Cardiac muscle cell (in vitro differentiated cells and primary cell): ENCODE measurements at places on chromosomes 12 and 14.

DNA sequence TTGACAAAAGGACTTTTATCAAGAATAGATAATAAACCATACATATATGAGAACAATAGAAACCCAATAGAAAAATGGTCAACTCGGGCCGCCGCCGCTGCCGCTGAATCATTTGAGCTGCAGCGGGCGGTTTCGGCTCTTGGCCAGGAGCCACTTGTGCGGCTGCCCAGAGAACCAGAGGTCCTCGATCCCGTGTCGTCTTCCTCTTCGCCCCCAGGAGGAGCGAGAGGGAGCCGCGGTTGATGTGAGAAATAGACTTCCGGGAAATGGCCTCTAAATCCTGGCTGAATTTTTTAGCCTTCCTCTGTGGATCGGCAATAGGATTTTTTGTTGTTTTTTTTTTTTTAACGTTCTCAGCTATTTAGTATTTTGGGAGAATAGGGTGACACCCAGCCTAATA is 44.8 kb downstream of the CPSF6 start:
- DNase-seq, result peak; percentile 86

GRCh38 chr12:131222329-131223139 is 268.8 kb downstream of the ADGRD1 start:
- DNase-seq, result peak; percentile 3

DNA sequence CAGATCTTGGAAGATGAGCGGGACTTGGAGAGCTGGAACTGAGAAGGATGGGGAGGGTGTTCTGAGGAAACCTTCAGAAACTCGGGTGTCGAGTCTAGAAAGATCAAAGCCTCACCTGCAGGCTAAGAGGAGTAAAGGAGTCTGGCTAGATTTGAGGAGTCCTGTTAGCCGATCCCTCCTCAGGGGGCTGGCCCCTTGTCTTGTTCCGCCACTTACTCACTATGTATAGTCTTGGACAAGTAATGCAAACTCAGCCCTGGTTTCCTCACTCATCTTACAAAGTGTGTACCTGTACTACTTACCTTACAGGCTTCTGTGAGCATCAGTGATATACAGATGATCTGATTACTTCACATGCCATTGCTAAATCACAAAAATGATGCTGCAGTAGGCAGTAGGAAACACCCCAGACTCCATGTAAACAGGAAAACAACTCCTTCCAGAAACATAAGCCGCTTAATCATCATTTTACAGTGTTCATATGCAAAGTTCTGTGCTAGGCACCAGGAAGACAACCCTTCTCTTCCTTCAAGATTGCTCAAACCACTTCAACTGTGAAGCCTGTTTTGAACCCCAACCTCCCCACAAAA is 2.0 kb upstream of the SPTLC2 start:
- DNase-seq, result no peak

GRCh38 chr14:37147310-37147880 is 25.0 kb downstream of the SLC25A21 start:
- peak; percentile 10 for DNase-seq

DNA sequence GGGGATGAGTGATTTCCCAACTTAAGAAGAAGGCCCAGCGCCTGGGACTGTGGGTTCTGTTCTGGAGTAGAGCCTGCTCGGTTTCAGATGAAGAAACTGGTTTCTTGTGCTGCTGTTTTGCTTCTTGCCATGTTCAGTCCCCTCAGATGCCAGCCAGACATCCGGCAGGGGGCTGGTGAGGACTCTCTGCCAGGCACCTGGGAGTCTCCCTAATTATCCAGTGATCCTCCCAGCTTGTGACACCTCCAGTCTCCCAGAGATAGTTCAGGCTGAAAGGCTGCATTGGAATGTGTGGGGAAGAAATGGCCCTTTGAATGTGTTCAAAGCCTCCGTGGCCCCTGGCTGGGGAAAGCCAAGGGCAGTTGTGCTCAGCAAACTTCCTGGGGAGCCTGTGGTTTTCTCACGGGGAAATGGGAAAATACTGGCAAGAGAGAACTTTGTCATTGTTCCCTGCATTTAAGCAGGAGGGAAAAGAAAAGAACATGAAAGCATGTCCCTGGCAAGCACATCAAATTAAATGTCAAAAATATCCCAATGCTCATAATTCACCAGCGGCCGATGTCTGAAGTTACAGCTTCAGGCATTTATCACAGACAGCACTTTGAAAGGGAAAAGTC is 8.5 kb upstream of the SERPINA12 start:
- DNase-seq, result no peak

- DNase-seq, result no peak
Measured at GRCh38 chr12:123498126-123498825, 35.2 kb downstream of the RILPL1 start.

DNA sequence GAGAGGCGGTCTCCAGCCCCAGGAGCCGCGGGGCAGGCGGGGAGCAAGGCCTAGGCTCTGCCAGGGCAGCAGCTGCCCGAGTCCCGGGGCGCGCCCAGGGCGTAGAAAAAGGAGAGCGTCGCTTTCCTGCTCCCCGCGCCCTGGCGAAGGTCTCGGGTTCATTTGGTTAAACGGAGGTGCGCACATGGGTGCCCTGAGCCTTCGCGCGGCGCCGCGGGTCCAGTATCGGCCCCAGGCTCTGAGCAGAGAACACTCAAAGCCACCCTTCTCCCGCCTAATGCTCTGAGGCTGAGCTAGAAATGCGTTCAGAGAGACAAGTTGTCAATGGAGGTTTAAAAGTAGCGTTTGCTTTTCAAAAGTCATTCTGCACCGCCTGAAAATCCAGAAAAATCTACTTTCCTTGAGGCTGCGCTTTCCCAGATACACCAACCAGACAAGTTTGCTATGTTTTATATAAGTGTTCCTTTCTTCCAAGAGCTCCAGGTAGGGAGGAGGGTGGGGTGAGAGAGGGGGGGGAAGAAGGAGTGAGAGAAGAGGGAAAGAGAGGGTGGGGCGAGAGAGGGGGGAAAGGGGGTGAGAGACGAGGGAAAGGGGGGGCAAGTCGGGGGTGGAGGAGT is 1.5 kb downstream of the TMEM132C start:
- DNase-seq, result no peak

DNA sequence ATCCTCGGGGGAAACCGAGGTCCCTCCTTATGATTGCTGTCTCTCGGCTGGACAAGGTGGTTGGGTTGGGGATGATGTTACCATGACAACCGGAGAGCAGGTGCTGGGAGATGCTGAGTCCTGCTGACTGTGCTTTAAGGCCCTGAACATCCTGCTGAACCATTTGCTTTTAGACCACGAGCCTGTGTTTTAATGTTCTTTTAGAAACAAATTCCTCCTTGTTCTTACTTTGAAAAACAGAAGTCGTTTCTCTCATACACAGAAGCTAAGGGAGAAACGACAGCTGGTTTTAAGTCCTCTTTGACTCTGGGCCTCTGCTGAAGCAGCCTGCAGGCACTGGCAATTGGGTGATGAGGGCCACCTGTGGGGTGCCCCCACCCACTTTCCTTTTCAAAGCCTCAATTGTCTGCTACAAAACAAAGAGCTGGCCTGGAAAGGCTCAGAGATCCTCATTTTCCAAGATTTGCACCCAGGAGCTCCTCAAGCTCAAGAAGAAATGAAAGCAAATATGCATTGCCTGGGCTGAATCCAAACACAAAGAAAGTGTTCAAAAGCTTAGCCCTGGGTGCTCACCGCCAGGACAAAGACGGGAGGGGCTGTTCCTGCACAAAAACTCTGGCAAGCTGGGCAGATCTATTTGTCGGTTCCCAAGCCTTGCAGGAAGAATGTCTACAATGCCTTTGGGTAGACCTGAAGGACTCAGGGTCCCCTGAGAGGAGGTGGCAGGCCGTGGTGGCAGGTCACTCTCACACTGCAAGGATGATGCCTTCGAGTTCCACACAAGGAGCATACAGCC is 90.0 kb upstream of the CLMN start:
- DNase-seq, result no peak

DNA sequence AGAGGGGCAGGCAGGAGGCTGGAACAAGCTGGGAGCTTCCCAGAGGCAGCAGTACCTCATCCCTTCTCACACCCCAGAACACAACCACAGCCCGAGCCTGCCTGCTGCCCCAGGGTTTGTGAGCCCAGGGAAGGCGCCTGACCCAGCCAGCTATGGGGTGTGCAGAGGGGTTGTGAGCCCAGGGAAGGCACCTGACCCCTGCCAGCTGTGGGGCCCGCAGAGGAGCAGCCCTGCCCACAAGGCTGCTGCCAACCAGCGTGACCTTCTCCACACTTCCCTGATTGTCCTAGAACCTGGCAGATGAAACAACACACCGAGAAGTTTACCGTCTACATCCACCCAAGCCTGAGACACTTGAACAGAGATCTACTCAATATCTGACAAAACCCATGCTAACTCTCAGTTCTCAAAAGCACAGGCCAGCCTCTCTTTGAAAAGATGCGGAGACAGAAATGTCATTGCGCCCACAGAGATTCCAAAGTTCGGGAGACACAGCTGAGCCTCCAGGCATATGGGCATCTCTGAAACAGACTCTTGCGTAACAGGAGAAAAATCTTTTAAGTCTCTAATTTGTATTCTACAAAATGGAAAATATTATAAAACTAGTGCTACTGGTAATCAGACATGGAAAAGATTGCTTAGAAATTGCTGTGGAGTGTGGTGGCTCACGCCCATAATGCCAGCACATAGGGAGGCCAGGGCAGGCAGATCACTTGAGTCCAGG is 47.3 kb downstream of the SFSWAP start:
- DNase-seq, result no peak

DNA sequence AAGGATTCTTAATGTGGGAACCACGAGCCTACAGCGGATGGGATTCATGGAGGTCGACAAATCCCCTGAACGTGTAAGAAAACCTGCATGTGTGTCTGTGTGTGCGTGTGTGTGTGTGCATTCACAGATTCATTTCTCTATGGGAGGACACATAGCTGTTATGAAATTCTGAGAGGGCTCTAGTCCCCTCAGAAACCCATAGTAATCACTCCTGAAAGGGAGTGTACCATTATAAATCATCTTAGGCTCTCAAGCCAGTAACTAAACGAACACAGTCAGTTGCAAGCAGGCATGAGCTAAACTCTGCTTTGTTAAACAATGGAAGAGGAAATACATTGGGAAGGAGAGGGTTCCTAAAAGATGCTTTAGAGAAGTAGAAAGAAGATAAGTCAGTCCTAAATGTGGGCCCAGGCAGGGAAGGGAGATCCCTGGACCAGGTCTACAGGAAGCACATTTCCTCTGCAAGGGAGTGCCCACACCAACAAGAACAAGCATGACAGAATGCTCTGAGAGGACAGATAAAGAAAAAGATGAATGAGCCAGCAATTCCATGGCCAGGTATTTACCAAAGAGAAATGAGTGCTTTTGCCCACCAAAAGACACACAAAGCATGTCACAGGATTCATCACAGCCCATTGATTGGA is 91.3 kb downstream of the ITPR2 start:
- DNase-seq, result no peak

DNA sequence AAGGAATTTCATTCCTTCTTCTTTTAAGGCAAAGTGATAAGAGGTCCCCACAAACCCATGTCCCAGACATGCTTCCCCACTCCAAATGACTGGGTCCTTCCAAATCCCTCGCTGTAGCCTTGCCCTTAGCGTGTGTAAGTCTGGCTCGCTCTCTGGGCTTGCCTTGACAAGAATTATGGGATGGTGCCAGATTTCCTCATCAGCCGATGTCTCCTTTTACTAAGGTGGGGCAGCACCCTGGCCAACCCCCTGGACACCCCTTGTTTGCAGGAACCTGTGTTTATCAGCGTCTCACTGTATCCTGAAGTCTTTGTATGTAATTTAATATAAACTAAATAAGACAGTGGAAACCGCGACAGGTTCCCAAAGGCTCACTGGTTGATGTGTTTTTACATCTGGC is 493.3 kb downstream of the EGLN3 start:
- no peak for DNase-seq

DNA sequence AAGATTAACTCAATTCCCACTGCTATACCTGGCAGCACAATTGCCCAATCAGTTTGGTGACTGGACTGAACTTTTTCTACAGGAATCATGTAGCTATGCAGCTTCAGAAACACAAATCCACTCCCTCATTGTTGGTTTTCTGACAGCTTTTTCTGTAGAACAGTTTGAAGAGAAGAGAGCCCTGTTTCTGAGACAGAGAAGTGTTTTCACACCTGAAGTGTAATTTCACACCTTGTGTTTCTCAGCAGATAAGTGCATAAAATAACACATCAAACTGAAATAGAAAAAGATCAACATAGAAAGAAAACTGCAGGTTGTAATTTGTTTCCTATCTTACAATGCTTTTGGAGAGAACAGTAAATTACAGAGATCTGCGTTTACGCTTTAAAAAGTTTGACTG is 335.6 kb downstream of the SNAPC1 start:
- no peak for DNase-seq

DNA sequence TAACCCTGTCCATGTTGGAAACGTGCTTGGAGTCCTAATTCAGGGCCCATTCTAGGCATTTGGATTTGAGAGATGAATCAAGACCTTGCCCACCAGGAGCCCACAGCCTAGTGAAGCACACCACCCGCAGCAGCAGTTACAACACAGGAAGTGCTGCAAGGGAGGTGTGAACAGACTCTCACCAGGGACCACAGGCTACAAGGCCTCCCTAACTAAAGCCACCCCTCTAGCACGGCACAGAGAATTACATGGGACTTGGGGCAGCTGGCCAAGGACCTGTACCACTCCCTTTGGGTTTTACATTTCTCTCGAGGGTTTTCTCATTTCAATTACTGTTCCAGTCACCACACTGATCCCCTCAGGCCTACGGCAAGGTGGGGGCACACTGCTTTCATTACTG is 49.5 kb upstream of the FOXN3 start:
- no peak for DNase-seq

DNA sequence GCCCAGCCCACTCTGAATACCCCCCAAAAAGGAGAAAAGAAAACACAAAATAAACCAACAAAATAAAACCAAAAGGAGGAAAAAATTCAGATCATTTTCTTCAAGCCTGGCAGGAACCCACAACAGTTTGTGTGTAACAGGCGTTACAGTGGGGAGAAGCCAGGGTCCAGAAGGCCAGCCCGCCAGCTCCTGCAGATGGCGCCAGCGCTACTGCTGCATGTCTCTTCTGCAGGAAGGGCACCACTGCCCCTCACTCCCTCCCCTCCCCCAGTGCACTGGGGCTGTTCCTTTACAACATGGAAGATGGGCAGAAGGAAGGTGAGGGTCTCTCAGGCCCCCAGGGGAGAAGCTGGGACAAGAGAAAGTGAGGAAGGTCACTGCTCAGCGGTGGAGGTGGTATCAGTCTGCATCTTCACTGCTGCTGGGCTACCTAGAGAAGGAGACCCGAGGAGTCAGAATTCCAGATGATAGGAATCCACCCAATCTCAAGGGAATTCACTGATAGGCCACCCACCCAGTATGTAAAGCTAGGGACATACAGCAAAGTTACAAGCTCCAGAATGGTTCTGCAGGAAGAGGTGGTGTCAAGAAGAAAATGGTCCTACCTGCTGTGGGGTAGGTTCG is 2.3 kb upstream of the NOP2 start:
- DNase-seq, result no peak
